Putamen (tissue), 1 donor: ENCODE measurements at places on chromosomes 4 and X.

- no peak for DNase-seq
Observed at GRCh38 chrX:103393487-103393886, 17.1 kb downstream of the BEX3 start.

- no peak for DNase-seq
Observed at GRCh38 chr4:105106426-105106825, 40.2 kb upstream of the TET2 start.

- DNase-seq: no peak
Observed at GRCh38 chrX:45505214-45505613, 304.5 kb upstream of the DIPK2B start.

DNA sequence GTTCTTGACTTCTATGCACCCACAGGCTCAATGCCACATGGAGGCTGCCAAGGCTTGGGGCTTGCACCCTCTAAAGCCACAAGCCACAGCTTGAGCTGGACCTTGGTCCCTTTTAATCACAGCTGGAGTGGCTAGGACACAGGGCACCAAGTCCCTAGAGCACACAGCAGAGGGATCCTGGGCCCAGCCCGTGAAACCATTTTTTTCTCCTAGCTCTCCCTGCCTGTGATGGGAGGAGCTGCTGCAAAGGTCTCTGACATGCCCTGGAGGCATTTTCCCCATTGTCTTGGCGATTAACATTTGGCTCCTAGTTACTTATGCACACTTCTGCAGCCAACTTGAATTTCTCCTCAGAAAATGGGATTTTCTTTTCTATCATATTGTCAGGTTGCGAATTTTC, 410.9 kb downstream of the GRID2 start:
- no peak for DNase-seq

GRCh38 chrX:47184486-47184885, 9.1 kb upstream of the UBA1 start:
- no peak for DNase-seq

DNA sequence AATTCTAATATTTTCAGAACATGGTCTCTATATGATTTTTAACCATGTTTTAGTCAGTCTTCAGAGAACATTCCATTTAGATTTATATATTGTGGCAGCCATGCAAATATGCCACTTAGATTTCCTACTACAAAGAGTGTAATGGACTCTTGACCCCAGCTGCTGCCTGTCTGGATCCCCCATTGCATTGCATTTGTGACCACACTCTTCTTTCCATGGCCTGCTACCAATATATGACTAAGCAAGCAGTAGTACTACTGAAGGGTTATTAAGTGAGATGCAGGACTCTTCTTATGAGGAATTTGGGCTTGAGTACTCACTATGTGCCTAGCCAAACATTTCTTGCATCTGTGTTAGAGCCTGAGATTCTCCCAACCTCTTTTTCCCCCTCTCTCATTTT, 306.8 kb downstream of the PDHA2 start:
- DNase-seq: no peak
